ENCODE measurements at places on chromosomes 1 and 21.

DNA sequence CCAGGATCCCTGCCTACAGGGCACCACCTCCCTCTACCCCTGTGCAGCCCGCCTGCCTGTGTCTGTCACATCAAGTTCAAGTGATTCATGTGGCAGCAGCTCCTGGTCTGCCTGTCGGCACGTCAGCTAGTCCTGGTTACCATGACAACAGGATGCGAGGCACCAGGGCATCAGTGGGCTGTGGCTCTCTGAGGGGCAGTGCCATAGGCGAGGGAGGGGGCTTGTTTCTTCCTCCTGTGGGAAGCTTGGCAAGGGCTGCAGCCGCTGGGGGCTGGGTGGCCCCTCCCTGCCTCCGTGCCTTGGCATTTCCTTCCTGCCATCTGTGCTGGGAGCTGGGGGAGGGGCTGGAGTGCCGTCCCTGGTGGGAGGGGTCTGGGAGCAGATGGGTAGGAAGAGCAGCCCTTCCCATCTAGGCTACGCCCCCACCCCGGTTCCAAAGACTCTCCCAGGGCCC lies 43.1 kb downstream of the FOXO6 start:
- DNase-seq: no peak

DNA sequence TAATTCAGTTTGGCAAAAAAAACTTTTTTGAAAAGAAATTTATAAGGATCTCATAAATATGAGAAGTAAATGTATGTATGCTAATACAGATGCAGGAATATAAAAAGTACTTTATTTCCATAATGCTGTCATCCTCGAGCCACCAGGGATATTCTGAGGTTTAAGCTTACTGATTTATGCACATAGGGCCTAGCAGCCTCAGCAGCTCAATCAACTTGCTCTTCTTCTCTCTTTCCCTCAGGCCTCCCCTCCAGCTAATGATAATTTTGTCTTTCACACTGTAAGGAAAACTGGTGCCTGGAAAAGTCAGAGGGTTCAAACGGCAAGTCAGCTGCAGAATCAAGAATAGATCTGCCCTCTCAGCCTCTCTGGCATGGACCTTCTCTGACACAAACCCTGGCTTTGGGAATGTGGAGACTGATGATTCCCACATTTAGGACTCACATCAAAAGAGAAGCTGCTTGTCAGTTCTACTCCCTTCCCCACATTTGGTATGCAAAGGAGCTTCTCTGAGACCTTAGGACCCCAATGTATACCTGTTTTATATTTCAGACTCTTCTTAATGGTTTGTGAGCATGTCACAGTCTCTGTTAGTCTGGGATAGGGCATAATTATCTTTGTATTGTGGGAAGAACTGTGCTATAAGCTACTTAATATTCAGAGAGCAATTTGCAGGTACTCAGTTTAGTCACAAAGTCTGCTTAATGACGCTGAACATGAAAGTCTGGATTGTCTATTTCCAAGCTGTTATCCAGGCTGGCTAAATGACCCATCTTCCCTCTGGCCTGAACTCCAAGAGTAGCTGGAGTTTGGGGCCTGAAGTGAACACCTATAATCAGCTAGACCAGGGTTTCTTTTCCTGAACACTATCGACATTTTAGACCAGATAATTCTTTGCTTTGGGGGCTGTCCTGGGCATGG lies 52.1 kb upstream of the DIPK1A start:
- DNase-seq: no peak

GRCh38 chr21:39484711-39485276 lies 33.0 kb downstream of the SH3BGR start:
- no peak for DNase-seq

DNA sequence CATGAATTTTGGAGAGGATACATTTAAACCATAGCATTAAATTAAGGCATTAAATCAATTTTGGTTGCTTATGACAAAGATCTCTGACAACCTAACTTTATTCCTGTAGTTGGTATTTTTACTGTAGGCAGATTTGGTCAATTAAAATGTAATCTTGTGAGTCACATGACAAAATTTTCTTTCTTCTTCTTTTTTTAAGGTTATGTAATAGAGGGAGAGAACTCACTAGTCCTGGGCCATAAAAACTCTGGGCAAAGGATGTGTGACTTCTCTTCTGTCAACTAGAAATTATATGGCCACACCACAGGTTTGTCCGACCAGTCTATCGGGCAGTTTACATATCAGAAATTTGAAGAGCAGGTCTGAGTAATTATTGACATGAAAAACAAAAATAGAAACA lies 181.4 kb downstream of the RYR2 start:
- DNase-seq: no peak

DNA sequence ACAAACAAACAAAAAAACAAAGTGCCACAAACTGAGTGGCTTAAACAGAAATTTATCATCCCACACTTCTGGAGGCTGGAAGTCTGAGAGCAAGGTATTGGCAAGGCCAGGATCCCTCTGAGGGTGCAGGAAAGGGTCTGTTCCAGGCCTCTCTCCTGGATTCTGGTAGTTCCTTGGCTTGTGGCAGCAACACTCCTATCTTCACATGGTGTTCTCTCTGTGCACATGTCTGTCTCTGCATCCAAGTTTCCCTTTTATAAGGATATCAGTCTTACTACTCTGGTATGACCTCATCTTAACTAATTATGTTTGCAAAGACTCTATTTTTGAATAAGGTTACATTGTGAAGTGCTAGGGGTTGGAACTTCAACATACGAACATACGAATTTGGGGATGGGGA lies 5.3 kb upstream of the VASH2 start:
- no peak for DNase-seq

GRCh38 chr21:45511007-45511406 lies 31.2 kb downstream of the SLC19A1 start:
- DNase-seq: no peak

- no peak for DNase-seq
Observed at GRCh38 chr1:64568171-64568450, 98.2 kb downstream of the CACHD1 start.

Measured in adrenal gland (tissue), 19 donors.